Dermis microvascular lymphatic vessel endothelial cell (primary cell): ENCODE measurements at places on chromosomes 4 and X. TPM values are rescaled to one million over a fixed set of nuclear protein-coding genes. Genes with fewer than 3 reads are reported as not detected.

SORCS2 gene
- total RNA-seq: under 0.01 TPM in 2 replicates

WDFY3 gene
- 67.5 and 85.6 TPM in 2 replicates for total RNA-seq

RGN gene
- 0.26 and 0.51 TPM in 2 replicates for total RNA-seq

XAGE1A gene
- total RNA-seq: not detected in 2 replicates

ZNF185 gene
- total RNA-seq: 6.5 and 8.5 TPM in 2 replicates

TGIF2LX gene
- not detected in 2 replicates for total RNA-seq

STS gene
- 4.9 and 7.8 TPM in 2 replicates for total RNA-seq

TRIM2 gene
- total RNA-seq: 10.0 and 13.9 TPM in 2 replicates

ADH7 gene
- total RNA-seq: 0.13 TPM in 1 of 2 replicates, not detected in the other

EMD gene
- 17.8 and 20.5 TPM in 2 replicates for total RNA-seq

GRCh38 chrX:73563738-73564068 is 706 bp downstream of the CHIC1 start:
- no peak for DNase-seq

DNA sequence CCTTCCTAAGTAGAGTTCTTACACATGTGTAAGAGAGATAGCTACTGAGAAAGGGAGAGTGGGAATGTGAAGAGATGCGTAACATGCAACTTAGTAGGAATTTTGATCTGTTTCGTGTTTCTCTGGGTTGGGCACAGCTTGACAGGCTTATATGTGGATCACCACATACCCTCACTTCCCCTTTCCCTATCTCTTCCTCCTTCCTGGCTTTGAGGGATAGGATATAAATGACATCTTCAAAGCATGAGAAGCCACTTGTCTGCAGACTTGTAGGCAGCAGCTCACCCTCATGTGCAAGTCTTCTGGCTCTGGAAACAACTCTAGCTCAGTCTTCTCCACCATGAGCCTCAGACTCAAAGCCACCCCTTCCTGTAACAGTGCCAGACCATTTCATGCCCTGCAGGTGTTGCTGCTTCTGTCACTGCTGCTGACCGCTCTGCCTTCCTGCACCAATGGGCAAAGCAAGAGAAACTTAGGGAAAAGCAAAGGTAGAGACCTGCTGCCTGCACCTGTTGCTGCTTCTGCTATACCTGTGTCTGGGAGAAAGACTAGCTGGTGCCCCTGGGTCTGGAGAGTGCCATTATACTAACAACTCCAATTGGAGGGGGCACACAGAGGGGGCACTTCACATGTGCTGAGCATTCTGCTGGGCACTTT is 5.4 kb upstream of the PF4V1 start:
- no peak for DNase-seq

GRCh38 chr4:139846766-139847165 is 181.1 kb downstream of the MGST2 start:
- no peak for DNase-seq

DNA sequence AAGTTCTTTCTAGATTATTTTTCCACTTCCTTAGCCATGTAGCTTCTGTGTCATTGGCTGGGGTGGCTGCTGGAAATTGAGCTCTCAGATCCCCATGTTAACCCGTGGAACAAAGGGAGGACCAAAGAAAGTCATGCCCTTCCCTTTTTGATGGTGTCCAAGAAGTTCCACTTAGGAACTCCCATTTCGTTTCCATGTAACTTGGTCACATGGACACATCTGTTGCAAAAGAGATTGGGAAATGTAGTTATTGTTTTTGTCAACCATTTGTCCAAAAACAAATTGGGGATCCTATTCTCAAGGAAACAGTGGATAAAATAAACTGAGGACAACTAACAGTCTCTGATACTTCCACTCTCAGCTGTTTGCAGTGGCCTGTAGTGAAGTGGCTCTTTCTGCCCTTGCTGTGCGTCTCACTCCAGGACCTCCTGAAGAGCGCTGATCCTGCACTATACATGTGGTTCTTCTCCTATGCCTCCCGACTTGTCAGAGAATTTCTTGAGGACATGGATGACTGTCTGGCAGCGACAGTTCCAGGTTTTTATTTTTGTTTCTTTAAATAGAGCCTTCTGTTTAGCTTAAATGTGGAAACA is 125.3 kb upstream of the LNX1 start:
- no peak for DNase-seq

DNA sequence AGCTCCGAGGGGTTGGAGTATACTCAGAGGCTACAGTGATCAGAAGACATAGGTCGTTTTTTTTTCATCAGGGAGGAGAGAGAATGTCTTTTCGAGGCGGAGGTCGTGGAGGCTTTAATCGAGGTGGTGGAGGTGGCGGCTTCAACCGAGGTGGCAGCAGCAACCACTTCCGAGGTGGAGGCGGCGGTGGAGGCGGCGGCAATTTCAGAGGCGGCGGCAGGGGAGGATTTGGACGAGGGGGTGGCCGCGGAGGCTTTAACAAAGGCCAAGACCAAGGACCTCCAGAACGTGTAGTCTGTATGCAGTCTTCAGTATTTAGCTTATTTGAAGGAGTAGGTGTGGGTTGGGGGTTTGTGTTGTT is 500 bp downstream of the GAR1 start:
- DNase-seq: peak; percentile 13

DNA sequence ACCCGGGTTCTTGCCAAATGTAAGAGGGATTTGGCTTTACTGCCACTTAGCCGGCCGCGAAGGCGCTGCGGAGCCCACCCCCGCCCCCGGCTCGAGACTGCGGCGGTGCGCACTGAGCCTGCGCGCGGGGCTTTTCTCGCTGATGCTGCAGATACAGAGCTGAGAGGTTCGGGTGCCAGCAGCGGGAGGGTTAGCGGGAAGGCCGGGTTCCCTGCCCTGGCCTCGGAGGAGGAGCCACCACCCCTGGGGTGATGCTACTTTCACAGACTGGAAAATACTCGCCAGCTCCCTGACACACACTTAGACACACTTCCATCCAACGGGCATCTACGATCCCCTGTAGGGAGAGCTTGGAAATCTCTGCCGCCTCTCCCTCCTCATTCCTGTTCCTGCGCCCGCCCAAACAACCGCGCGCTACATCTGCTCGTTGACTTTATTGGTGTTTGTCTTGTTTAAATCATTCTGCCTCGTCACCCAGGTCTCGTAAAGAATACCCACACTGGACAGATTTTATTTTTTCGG is 2.1 kb upstream of the PCDH7 start:
- peak; percentile 27 for DNase-seq

GRCh38 chr4:27278615-27279375 is 418.2 kb downstream of the STIM2 start:
- peak; percentile 0 for DNase-seq

- no peak for DNase-seq
These were observed 608 bp downstream of the RAPGEF2 start for GRCh38 chr4:159103384-159103990.

GRCh38 chr4:137387924-137388323 is 144.4 kb downstream of the PCDH18 start:
- peak; percentile 14 for DNase-seq

GRCh38 chr4:13539047-13539618 is 5.2 kb downstream of the NKX3-2 start:
- no peak for DNase-seq

- DNase-seq: no peak
These were observed 558.3 kb upstream of the GRIA3 start for GRCh38 chrX:122625821-122626220.

DNA sequence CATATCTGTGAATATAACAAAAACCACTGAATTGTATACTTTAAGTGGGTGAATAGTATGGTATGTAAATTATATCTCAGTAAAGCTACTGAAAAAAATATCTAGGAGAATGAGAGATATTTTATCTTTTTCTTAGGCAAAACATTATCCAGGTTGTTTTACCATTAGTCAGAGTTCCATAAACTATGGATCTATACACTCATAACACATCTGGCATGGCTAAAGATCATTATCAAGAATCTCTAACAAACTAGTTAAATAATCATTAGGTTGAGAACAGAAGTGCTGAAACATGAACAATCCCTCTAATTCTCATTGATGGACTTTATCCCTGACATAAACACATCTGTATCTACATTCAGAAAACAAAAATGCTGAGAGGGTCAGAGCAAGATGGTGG is 15.6 kb downstream of the MED14 start:
- no peak for DNase-seq

DNA sequence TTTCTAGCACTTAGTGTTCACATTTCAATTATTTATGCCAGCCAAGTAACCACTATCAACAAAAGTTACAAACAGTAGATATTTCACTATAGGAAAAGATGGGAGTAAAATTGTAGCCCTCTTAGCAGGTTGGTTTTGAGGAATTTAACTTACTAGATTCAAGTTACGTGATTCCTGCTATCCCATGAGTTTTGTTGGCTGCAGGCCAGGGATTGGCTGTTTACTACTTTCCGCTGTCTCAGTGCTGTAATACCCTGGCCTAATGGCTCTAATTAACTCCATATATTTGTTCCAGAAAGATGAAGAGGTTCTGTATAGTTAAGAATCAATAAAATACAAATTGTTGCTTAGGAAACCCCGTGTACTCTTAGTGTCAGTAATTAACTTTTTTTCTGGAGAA is 55.5 kb upstream of the MAGED1 start:
- DNase-seq: peak; percentile 16

DNA sequence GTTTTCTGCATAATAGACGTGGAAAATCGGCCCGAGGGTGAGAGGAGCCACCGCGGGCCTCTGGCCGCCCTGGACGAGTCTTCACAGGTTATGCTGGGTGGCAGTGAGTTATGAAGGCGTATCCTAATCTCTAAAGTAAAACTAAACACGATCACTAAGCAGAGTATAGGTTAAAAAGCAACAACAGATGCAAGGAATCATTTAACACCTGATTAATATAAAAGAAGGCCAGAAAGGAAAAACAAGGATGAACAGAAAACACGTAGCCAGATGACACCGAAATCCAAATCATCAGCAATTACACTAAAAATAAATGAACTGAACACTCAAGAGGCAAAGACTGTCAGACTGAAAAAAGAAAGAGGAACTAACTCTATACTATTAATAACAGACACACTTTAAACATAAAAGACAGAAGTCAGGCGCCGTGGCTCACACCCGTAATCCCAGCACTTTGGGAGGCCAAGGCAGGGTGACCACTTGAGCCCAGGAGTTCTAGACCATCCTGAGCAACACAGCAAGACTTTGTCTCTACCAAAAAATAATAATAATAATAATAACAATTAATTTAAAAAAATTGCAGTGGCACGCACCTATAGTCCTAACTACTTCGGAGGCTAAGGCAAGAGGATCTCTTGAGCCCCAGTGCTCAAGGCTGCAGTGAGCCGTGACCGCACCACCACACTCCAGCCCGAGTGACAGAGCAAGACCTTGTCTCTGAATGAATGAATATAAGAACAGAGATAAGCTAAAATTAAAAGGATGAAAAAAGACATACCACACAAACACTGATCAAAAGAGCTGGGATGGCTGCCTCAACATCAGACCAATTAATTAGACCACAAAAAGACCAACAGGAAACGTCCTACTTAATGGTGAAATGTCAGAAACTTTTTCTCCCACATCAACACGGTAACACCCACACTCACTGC is 30.0 kb downstream of the CTBP1 start:
- DNase-seq: no peak

DNA sequence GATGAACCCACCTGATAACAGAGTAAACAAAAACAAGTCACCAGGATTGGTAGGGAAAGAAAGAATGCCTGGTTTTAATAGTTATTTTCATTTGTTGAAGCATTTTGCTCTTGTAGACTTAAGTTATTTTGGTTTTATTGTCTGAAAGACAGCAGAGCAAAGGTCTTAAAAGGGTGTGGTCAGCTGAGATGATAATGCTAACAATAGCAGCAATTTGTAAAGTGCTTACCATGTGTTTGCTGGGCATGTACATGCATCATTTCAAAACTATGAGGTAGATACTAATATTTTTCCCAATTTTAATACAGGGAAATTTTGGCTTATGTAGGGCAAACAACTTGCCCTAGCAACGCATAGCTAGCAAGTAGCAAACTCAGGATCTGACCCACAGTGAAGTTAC is 46.8 kb upstream of the SLC10A4 start:
- no peak for DNase-seq

GRCh38 chr4:106343865-106344646 is 24.5 kb downstream of the GIMD1 start:
- no peak for DNase-seq

GRCh38 chr4:1599491-1600210 is 84.5 kb downstream of the FAM53A start:
- no peak for DNase-seq

- DNase-seq: no peak
These were observed 25.1 kb downstream of the ADH7 start for GRCh38 chr4:99410075-99410474.

- DNase-seq: no peak
These were observed 158.8 kb downstream of the ADGRA3 start for GRCh38 chr4:22356987-22357596.

DNA sequence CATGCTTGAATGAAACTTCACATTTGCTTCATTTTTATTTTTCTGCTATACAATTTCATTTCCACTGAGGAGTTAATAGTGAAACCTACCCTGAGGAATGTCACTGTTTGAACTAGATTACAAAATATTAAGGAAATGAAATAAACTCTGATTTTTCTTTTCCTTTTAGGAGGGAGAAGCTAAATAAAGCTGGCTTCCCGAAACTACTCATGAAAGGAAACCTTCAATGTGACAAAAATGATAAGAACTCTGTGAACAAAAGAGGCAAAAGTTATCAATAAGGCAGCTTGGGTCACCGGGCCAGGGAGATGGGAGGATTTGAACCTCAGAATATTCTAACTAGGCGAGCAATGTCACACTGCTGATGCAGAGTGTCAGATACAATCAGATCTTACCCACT is 185.2 kb downstream of the APBB2 start:
- DNase-seq: no peak

GRCh38 chr4:58658701-58659100 is 1548.5 kb upstream of the IGFBP7 start:
- DNase-seq: no peak

GRCh38 chrX:30627818-30628652 is 25.2 kb upstream of the GK start:
- DNase-seq: no peak

- peak; percentile 18 for DNase-seq
These were observed 609 bp downstream of the NR3C2 start for GRCh38 chr4:148441624-148441985.

DNA sequence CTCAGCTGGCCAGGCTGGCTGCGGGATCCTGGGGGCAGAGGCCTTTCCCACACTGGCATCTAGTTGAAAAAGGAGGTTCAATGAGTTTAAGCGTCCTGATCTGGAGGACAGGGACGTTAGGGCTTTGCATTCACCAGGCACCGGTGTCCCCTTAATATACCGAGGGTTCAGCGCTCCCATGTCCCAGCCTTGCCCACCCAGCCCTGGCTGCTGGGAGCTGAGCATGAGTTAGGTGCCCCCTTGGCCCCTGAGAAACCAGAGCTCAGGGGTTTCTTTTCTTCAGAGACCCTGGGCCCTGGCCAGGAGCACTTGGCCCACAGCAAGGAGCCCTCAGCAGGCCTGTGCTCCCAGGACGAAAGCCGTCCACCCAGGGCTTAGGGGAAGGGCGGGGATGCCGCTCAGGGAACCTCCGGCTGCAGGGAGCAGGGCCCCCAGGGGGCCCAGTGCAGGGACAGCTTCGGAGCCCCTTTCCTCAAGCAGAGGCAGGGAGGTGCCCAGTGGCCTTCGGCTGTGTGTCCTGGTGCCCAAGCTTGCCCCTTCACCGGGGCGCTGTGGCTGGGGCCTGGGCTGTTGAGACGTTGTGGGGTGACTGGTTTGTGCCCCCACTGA is 20.9 kb upstream of the DUSP9 start:
- DNase-seq: no peak
